ENCODE measurements at places on chromosomes 2 and 18.

GRCh38 chr2:170715932-170716777 is 1.0 kb downstream of the SP5 start:
- no peak for DNase-seq

- DNase-seq = no peak
Measured at GRCh38 chr2:172105471-172106107, 2.9 kb upstream of the DLX2 start.

DNA sequence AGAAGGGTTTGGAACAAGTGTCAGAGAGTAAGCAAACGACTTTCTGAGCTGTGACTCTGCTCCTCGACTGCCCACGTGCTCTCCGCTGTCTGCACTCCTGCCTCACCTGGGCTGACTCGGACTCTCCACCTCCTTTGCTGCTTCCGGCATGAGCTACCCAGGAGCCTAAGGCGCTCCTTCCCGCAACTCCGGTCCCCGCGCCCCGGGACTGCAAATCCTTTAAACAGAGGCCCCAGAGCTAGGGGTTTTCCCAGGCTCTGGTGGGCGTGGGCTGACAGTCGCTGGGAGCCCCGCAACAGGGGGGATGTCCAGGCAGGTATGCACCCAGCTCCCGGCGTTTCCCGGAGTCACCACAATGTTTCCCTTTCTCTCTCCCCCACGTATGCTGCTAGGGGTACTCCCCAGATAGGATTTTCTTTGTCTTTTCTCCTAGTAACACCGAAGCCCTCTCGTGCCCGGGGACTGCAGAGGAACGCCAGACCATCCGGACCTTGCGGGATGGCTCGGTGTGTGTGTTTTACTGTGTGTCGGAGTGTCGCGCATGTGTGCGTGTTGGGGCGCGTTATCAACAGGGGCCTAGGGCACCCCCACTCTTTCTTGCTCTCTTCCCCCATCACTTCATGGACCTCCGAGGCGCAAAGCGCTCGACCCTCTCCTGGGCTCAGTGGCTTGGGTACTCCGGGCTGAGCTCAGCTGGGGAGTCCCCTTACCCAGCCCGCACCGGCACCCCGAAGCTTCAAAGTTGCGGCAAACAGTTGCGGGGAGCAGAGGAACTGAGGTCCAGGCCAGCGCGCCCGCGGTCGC is 691 bp upstream of the THSD7B start:
- no peak for DNase-seq

DNA sequence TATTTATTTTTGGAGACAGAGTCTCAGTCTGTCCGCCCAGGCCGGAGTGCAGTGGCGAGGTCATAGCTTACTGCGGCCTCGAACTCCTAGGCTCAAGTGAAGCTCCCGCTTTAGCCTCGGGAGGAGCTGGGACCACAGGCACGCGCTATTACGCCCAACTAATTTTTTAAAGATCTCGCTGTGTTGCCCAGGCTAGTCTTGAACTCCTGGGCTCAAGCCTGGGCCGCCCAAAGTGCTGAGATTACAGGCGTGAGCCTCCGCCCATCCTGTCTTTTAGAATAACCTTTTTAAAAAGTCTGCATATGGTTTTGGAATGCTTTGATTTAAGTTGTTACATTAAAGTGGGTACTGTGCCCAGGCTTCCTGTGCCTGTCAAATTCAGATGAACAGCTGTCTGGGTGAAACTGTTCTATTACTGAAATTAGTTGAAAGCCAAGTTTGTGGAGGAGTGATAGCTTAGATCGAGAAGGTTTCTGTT is 944 bp downstream of the RAB3GAP1 start:
- DNase-seq = no peak

DNA sequence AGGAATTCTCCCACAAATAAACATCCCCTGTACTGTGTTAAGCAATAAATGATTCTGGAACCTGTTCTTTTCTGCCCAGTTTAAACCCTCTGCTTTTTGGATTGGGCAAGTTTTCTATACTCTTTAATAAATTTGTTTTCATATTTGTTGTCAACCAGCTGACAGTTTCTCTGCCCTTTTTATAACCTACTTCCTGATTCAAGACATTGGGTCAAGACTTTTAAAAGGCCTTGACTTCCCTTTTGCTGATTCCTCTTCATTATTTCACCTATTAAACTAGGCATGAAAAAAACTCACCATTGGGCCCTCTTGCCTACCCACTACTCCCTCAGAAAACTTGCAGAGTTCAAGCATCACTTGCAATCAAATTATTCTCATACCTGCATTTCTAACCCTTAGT is 459.5 kb downstream of the ARHGAP15 start:
- no peak for DNase-seq

All from cortex of kidney (tissue), 1 donor.